ENCODE measurements at places on chromosomes 3 and 15. TPM values are rescaled to one million over a fixed set of nuclear protein-coding genes. Genes with fewer than 3 reads are reported as not detected.

The BOC gene
- 64.1 TPM for total RNA-seq

The SCAANT1 gene
- not detected for total RNA-seq

The SEMA5B gene
- 0.32 TPM for total RNA-seq

The PLA1A gene
- 0.50 TPM for total RNA-seq

The AP3B2 gene
- total RNA-seq = 2.2 TPM

The CFAP100 gene
- total RNA-seq = not detected

The GPR149 gene
- not detected for total RNA-seq

Data from gastroesophageal sphincter (tissue), 4 donors.